EH (cell line): ENCODE measurements at places on chromosomes 5 and 9.

GRCh38 chr5:151897896-151898295 lies 26.8 kb downstream of the GLRA1 start:
- DNase-seq: peak; percentile 6

DNA sequence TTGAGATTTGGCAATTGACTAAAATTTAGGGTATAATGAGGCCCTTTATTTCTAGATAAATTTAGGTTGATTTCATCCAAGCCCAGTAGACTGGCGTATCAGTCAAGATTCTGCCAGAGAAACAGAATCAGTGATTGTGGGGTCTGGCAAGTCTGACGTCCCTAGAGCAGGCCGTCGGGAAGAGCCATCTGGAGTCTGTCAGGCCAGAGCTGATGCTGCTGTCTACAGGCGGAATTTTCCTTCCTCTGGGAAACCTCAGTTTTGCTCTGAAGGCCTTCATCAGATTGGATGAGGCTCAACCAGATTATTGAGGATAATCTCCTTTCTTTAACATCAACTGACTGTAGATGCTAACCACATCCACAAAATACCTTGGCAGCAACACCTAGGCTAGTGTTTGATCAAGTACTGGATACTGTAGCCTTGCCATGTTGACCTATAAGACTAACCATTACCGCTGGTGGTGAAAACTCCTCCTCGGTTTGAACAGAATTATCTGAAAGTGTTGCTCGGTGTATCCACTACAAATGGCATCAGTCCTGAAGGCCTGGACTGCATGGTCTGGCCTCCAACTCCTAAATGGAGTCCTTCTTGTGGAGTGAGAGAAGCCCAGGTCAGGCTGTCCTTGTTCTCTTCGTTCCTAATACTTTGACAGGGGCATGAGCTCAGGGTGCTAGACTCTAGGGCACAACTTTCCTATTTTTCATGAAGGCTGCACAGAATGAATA lies 83.2 kb upstream of the ANKH start:
- no peak for DNase-seq

GRCh38 chr9:81652058-81652687 lies 37.2 kb downstream of the TLE1 start:
- DNase-seq: no peak

GRCh38 chr5:45454114-45454513 lies 242.1 kb downstream of the HCN1 start:
- peak; percentile 0 for DNase-seq

GRCh38 chr5:96868603-96869371 lies 7.5 kb upstream of the ERAP2 start:
- peak; percentile 75 for DNase-seq

DNA sequence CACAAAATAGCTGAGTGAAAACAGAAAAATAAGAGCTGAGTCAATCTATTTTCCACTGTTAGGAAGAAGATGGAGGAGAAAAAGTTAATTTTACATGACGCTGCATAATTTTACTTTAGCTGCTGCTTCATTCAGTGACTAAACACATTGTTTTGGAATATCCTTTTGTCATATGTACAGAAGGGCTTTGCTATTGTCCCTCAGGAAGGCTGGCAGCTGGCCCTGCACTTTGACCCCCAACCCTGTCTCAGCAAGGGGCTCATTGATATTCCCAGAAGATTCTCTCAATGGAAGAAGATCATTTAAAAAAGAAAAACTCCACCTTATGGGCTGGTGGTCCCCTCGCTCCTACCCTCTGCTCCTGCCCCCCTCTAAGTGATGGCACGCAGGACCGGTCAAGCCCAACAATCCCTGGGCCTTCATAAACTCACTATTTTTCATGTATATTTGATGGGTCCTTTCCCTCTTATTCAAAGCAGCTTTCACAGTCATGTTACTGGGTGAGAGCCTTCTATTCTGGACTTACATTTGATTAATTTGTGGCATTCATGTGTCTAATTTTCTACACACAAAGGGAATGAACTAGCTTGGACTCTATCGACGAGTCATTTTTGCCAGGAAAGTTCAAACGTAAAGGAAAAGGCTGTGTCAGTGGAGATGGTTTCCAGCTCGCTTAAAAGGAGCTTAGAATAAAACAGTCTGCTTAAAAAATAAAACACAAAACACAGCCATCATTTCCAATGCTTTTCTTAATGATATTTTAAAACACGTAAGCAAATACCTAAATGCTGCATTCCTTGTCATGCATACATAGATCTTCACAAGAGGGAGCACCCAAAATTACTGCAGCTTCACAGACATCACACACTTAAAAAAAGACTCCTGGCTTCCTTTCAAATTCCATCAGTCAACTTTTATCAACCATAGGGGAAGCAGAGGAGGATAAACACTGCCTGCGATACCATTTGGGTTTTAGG lies 104.7 kb downstream of the EFNA5 start:
- no peak for DNase-seq

DNA sequence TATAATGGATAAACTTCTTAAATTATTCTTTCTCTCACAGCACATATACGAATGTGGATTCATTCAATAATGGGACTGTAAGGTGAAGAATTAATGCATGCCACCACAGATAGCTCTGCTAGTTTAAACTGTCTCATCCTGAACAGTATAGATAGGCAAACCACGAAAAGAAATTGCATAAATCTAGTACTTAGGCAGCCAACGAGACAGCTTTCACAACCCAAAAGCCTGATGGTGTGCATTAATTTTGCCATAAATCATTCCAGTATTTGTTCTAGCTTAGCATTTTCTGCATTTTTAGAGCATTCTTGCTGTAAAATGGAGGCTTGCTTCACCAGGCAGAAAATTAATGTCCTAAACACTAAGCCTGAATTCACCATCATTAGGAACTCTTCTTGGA lies 834.2 kb upstream of the DMAC1 start:
- DNase-seq: no peak

GRCh38 chr5:37847978-37848425 lies 8.2 kb upstream of the GDNF start:
- peak; percentile 68 for DNase-seq

DNA sequence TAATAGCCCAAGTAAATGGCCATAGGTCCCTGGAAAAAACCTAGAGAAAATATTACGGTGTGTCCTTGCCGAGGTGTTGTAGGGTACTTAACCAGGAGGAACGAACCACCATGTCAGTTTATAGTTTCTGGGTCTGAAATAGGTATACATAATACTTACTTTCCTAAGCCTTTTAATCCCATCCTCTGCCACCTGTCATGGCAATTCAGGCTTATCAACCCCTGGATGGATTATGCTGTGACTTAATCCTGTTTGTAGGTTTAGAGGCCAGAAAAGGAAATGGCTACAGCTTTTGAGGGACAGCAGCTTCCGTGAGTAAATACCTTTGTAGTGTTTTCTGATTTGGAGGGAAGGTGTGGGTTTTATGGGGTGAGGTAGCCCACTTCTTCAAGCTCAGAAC lies 89.1 kb upstream of the PTPRD start:
- DNase-seq: no peak

- no peak for DNase-seq
These were observed 258.3 kb upstream of the EFNA5 start for GRCh38 chr5:107929080-107929479.

DNA sequence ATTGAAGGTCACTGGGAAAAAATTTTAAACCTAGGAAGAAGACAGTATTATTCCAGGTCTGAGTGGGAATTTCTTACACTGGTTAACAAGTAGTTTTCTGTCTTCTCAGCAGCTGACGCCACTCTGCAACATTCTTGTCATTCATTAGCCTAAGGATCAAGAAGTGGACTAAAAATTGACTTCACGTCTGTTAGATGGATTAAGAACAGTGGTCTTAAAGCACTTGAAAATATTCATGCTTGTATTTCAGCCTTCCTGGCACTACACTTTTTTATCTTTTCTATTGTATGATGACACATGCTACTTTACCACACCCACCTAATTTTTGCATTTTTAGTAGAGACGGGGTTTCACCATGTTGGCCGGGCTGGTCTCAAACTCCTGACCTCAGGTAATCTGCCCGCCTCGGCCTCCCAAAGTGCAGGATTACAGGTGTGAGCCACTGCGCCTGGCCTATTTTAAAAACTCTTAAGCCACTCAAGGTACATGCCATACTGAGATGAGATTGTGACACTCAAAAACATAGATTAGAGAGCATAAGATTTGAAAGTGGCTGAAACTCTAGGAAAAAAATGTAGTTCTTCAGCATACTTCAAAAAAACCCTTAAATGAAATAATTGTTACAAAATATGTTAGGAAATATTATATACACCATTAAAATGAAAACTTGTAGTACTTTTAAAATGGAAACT lies 8.4 kb downstream of the MATR3 start:
- DNase-seq: peak; percentile 25

- DNase-seq: no peak
These were observed 705 bp downstream of the PWWP2A start for GRCh38 chr5:160118349-160119141.

GRCh38 chr9:97367729-97368128 lies 44.2 kb upstream of the TDRD7 start:
- DNase-seq: no peak

DNA sequence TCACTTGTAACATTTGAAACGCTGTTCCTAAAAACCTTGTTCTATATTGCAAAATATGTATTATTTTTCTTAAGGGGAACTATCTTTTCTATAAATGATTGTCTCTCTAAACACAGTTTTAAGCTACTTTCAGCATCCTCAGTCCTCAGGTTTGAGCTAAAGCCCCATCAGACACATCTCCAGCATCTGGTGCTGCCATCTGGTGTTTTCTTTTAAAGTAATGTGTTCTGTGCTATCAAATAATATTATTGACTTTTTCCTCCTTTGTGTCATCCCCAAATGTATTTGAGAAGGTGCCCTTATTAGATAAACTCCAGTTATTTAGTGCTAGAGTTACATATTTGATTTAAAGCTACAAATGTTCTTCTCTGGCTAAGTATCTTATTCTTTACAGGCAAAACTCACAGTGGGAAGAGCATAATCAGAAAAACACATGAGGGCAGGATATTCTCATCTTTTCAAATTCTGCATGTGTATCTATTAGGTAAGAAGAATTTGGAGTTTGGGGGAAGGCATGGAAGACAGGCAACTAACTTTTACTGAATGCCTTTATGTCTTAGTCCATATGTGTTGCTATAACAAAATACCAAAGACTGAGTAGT lies 27.5 kb downstream of the ZNF474 start:
- DNase-seq: peak; percentile 75

GRCh38 chr5:50445296-50445949 lies 4.3 kb upstream of the EMB start:
- no peak for DNase-seq

GRCh38 chr9:17422994-17423680 lies 155.7 kb upstream of the SH3GL2 start:
- DNase-seq: peak; percentile 10

- DNase-seq: peak; percentile 42
These were observed 165.2 kb upstream of the MSX2 start for GRCh38 chr5:174559141-174559540.

- DNase-seq: no peak
These were observed 2.2 kb downstream of the IDNK start for GRCh38 chr9:83625178-83625577.

DNA sequence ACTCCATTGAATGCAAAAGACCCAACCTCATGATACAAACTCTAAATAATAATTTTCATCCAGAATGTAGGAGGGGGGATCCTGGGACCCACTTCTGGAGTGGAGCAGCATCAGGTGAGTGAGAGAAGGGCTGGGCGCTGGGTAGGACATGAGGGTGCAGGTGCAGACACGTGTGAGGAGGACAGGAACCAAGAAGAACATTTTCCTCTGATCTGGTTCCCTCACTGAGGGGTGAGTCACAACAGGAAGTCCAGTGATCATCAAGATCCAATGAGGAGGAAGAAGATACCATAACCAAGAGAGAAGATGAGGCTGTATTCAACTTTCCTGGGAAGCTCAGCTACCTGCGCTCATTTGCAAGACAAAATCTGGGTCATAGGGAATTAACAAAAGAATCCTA lies 57.4 kb downstream of the SFXN1 start:
- DNase-seq: no peak

DNA sequence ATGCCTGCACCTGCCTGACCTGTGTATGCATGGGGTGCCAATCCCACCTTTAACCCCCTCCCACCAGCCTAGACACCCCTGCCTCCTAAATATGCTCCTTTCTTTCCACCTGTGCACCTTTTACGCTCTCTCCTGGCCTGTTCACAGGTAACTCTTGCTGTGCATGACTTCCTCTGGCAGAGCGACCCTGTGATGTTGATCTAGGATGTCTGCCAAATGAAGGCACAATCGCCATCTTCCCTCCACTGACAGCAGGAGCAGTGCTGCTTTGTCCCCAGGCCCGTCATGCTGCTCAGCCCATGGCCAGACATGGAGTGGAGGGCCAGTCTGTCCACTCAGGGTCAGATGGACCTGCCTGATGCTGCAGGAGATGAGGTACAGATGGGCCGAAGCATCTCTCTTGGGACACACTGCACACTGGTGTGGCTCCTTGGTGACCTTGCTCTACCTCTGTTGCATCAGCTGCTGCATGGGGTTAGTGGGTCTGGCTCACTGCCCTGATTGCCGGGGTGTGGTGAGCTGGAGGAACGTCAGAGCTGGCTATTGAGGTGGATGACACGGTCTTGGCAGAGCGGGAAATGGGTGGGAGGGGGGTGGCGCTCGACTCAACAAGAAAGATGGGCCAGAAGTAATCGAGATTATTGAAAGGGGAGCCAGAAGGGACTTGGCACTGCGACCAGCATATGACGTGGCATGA lies 101.7 kb upstream of the PITX1 start:
- peak; percentile 31 for DNase-seq

- DNase-seq: peak; percentile 38
These were observed 415.0 kb downstream of the ARHGEF28 start for GRCh38 chr5:74040811-74041491.

DNA sequence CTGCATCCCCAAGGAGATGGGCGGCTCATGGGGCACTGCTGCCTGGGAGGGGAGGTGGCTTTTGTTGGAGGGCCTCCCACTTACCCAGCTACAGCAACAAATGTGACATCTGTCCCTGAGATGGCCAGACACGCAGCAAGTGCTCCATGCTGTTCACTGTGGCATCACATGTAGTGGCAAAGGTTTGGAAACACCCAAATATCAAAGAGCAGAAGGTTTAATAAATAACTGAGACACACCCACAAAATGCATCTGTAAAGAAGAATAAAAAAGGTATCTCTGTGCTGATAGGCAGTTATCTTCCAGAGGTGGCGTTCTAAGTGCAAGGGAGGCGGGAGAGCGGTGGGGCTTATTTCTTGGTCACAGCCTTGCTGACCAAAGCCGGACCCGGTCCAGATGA lies 23.3 kb upstream of the CLPTM1L start:
- DNase-seq: no peak

- DNase-seq: no peak
These were observed 91.5 kb downstream of the GHR start for GRCh38 chr5:42514754-42515153.

GRCh38 chr9:136671646-136672430 lies 9.1 kb downstream of the EGFL7 start:
- peak; percentile 21 for DNase-seq

GRCh38 chr9:73146111-73146815 lies 5.4 kb upstream of the ANXA1 start:
- DNase-seq: no peak

DNA sequence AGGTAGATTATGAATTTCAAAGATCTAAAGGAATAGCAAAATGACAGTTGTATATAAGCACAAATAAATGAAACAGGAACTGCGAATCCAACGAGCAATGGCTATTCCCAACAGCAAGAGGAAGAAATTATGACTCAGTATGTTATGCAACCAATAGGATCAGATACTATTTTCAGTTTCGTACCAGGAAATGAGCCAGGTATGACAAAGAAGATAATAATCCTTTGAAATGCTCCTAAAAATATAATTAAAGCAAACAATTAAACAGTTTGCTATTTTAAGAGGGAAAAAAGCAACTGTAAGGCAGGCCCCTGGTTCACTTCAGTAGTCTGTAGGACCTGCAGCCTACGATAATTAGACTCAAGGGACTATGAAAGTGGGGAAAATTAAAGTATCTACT lies 58.9 kb downstream of the AUH start:
- peak; percentile 92 for DNase-seq

GRCh38 chr5:68554571-68555279 lies 339.2 kb downstream of the PIK3R1 start:
- peak; percentile 89 for DNase-seq
